ENCODE measurements at places on chromosomes 5 and 9. TPM values are rescaled to one million over a fixed set of nuclear protein-coding genes. Genes with fewer than 3 reads are reported as not detected.

DNA sequence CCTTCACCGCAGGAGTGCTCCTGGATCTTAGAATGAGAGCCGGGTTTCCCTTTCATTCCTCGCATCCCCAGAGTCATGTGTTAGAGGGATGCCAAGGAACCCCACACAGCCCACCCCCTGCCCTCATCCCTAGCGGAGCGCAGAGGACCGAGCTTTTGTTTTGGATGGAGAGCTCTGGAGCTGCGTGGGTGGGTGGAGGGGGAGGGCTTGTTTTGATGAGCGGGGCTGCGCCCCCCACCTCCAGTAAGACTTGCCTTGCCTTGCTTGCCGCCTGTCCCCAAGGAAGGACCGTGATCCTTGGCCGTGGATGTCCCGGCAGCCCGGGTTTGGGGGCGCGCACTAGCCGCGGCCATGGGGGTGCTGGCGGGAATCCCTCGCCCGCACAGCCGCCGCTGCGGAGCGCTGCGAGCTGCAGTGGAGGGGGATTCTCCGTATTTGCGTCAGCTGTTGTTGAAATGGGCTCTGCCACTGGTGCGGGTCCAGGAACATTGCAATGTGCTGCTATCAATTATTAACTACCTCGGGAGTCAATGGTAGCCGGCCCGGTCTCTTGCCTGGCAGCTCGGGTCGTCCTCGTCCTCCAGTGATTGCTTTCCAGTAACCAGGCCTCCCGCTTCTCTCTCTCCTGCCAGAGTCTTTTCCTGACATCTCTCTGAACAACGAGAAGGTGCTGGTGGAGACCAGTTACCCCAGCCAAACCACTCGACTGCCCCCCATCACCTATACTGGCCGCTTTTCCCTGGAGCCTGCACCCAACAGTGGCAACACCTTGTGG, 1.0 kb downstream of the EGR1 start:
- H3K27me3 ChIP-seq = peaks cover 34% of the 10 kb centered on the region
- peak overlapping the region; percentile 72 for H3K4me3 ChIP-seq
- H3K27ac ChIP-seq = no peak overlapping the region

DNA sequence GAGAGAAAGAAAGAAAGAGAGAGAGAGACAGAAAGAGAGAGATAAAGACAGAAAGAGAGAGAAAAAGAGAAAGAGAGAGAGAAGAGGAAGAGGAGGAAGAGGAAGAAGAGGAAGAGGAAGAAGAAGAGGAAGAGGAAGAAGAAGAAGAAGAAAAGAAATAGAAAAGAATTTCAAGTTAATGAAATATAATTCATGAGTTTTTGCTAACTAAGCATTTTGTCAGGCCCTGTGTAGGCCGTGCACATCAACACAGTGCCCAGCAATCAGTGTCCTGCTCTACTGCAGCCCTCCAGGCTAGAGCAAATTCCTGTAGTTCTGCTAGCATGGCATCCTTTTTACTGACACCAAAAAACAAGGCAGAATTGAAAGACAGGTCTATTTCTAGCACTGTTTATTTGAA, 62.1 kb downstream of the PLPP1 start:
- no peaks in the 10 kb centered on the region for H3K27me3 ChIP-seq
- H3K36me3 ChIP-seq = peaks cover 4% of the 10 kb centered on the region
- peak overlapping the region; percentile 80 for H3K27ac ChIP-seq
- no peak overlapping the region for H3K4me3 ChIP-seq
- DNase-seq = no peak
- peaks cover 30% of the 10 kb centered on the region for H3K4me1 ChIP-seq

DNA sequence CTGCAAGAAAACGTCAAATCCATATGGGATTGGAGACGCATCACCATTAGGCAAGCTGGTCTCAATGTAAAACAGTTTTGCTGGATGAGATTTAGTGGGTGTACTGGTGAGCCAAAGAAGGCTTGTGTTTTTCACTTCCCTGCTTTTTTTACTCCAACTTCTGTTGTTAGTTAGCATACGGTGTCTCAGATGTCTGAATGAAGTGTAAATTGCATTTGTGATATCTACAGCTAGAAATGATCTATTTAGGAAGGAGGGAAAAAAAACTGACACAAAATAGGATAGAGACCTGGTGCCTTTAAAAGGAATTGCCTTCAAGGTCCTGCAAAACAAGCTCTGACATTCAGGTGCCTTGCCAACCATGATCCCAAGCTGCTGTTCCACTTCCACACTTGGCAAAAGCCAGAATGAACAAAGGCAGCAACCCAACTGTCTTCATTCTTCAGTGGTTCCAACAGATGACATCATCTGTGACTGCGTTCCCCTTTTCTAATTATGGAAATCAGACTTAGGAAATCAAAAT, 104.2 kb upstream of the RAI14 start:
- H3K27me3 ChIP-seq = peaks cover under 1% of the 10 kb centered on the region
- no peak for DNase-seq
- no peak overlapping the region for H3K4me3 ChIP-seq
- H3K36me3 ChIP-seq = peaks cover 7% of the 10 kb centered on the region

- no peaks in the 10 kb centered on the region for H3K36me3 ChIP-seq
- no peak overlapping the region for H3K27ac ChIP-seq
- H3K27me3 ChIP-seq = no peaks in the 10 kb centered on the region
- DNase-seq = no peak
Observed at GRCh38 chr5:67286006-67286405, 89.4 kb upstream of the CD180 start.

DNA sequence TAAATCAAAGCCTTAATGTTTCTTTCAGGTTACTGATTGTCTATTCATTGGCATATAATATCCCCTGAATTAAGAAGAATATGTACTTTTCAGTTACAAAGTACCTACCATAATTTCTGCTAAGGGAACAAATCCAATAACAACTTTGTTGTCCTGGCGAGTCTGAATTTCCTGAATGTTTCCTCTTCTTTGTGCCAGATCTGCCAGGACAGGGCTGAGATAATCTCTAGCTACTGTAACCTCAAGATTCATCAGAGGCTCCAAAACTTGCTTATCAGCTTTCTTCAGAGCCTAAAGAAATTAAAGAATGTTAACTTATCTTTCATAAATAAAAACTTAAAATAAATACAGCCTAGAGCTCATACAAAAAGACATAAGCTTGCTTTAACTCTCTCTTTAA, 37.2 kb downstream of the HEXB start:
- DNase-seq = no peak
- no peaks in the 10 kb centered on the region for H3K27me3 ChIP-seq
- no peak overlapping the region for H3K4me3 ChIP-seq
- no peaks in the 10 kb centered on the region for H3K4me1 ChIP-seq

The OTP gene
- not detected for total RNA-seq

The IL4 gene
- total RNA-seq = not detected
